Activated gamma-delta T cell (primary cell): ENCODE measurements at places on chromosomes 2 and 18.

- no peak for DNase-seq
These were observed at the start of gene SCYGR8 for GRCh38 chr2:227745594-227745993. Gene SCYGR8, plus strand, starts transcription at chr2:227745894. Its CDS starts 0 bp downstream, at chr2:227745894.

DNA sequence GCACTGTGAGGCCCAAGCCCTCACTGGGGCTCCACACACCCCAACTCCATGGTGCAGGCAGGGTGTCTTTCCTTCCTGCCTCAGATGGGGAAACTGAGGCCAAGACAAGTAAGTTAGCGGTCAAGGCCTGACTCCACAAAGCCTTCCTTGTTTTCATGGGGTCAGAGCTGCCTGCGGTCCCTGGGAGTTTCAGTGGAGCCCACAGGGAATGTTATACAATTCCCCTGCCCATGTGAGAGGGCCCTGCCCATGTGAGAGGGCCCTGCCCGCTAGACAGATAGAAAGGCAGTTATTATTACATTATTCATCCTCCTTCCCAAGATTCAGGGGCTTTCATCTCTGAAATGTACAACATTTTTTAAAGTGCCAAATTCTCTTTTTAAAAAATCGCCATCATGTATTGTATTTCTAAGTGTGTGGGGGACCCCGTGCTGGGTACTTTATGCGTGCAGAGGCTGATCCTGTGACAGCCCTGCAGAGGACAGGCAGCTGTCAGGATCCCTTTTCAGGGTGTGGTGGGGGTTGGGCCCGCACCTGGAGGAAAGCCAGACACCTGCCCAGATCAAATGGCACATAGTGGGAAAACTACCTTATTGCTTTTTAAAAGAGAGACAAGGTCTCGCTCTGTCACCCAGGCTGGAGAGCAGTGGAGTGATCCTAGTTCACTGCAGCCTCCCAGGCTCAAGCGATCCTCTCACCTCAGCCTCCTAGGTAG lies 23.4 kb downstream of the FBLN7 start:
- DNase-seq = no peak

GRCh38 chr2:62287899-62288880 lies 92.3 kb downstream of the B3GNT2 start:
- peak; percentile 24 for DNase-seq

GRCh38 chr18:76878426-76878825 lies 56.1 kb downstream of the ZNF236 start:
- no peak for DNase-seq

DNA sequence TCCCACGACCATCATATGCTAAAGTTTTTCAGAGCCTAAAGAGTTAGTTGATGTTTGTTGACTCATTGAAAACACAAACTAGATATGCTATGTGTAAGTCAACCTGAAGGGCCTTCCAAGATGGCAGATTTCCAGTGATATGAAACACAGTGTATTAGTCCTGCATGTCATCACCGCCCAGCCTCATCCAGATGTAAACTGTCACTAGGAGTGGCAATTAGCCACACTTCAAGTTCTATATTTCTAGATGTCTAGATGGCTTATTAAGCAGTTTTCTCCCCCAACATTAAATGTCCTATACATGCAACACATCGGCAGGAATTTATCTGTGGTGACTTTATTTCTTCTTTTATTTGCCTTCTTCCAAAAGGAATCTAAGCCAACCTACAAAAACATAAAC lies 444.1 kb upstream of the SMIM21 start:
- DNase-seq = no peak

- DNase-seq = no peak
These were observed 95.6 kb upstream of the ASAP2 start for GRCh38 chr2:9110893-9111569.

DNA sequence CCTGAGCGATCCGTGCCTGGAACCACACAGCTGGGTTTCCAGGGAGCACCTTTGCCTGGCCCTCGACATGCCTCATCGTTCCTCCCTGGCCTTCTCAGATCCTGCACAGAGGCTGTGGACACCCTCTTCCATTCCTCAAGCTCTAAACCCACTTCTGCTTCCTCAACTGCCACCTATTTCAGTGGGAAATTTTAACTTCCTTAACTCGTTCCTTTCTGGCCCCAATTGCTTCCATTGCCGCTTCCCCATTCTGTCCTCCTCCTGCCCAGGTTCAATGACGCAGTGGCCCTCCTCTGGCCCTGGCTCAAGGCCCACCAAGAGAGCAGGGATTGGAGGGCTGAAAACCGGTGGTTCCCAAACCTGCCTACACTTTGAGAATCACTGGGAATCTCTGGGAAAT lies 4.8 kb upstream of the B3GNT7 start:
- DNase-seq = no peak

- no peak for DNase-seq
These were observed 138.9 kb upstream of the HAAO start for GRCh38 chr2:42931146-42931817.

DNA sequence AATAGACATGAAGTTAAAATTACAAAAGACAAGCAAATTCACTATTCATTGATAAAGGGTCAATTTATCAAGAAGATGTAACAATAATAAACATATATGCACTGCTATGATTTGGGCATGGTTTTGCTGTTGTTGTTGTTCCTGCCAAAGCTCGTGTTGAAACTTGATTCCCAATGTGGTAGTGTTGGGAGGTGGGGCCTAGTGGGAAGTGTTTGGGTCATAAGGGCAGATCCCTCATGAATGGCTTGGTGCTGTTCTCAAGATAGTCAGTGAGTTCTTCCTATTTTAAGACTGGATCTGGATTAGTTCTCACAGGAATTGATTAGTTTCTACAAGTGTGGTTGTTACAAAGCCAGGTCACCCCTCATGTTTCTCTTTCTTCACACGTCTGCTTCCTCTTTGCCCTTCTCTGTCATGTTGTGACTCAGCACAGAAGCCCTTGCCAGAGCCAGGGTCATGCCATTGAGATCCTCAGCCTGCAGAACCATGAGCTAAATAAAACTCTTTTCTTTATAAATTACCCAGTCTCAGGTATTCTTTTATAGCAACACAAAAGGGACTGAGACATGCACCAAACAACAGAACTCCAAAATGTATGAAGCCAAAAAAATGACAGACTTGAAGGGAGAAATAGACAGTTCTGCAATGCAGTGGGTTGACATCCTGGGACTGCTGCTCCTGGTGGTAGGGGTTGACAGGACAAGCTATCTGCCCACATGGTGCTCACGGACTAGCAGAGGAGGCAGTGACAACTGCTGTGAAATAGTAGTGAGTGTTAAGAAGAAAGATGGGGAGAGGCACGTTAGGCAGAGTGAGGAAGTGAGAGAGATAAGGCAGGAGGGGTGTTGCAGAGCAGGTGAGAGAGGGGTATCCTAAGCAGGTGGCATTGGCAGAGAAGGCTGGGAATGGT lies 18.6 kb upstream of the SKA1 start:
- DNase-seq = no peak

- no peak for DNase-seq
These were observed 254.8 kb downstream of the TTC32 start for GRCh38 chr2:19646987-19647386.

GRCh38 chr2:18975506-18976167 lies 382.8 kb downstream of the OSR1 start:
- no peak for DNase-seq

- no peak for DNase-seq
These were observed 159.7 kb upstream of the LHCGR start for GRCh38 chr2:48915227-48915626.

GRCh38 chr2:225597911-225598310 lies 198.4 kb downstream of the NYAP2 start:
- no peak for DNase-seq

DNA sequence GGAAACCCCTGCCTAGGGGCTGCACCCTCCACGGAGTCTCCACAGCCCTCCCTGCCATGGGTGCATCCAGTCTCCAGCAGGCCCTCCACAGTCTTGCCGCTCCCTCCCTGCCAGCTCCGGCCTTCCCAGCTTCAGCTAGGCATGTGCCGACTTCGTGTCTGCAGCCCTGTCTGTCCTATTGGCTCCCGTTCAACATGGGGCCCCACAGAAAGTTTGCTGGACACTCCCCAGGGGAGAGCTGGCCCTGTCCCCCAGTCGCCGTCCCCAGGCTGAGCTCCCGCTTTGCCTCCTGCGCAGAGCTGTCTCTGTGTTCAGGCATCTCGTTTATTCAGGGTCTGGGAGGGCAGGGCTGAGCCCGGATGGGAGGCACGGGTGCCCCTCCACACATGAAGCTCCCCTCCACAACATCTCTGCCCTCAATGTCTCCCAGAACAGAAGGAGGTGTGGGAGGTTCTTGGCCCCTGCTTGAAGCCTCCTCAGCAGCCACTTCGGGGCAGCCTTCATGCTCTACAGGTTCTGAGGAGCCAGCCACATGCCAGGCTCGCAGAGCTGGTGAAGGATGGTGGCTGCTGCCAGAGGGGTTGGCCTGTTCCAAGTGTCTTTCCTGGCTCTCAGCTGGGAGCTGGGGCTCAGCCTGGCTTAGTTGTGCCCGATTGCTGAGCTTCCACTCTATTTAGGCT lies 120.1 kb upstream of the PXDN start:
- DNase-seq = no peak
